ENCODE measurements at places on chromosomes 2 and 18.

DNA sequence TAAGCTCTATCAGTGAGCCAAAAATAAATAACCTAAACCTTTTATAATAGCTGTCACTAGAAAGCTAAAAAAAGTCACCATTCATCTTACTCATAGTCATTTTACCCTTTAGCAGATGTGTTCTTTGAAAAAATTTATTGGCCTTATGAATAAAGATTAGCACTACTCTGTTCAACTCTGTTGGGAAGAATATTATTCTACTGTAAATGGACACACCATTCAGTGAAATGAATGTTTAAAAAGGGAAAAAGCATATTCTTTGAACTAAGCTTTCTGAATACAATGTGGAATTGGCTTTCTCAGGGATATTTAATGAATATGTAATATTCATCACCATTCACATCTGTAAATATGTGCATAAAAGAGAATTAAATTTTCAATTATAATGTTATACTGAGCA, 422.0 kb downstream of the CBLN2 start:
- DNase-seq: no peak

DNA sequence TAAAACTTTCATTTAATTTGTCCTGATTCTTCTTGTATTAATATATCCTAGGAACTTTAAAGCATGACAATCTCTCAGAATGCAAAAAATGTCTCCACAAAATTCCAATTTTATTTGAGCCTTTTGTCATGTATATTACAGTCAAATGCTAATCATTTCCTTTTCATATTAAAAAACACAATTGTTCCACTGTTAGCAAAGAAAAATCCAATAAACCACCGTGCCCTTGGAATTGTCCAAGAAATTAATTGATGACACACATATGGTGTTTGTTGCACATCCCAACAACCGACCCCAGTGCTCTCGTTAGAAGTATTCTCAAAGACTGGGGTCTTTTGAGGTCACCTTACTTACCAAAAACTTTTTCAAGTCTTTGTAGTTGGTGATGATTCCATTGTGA, 28.1 kb downstream of the GFPT1 start:
- no peak for DNase-seq

GRCh38 chr2:33069894-33070651, 123.3 kb downstream of the LTBP1 start:
- no peak for DNase-seq

DNA sequence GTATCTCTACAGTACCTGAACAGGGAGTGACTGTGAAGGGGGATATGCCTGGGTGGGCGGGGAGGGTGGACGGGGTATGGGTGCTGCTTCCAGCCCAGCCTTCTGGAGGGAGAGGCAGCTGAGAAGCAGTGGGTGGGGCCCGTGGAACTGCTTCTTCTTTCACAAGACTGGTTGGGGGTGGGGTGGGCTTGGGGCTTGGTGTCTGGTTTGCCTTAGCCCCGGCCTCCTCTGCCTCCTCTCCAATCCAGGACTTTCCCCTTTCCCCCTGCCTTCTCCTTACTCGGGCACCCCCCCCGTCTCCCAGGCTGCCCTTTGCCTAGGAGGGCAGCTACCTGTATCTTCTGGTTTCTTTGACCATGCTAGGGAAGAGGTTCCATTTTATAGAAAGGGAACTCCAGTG, 233.4 kb downstream of the DYSF start:
- no peak for DNase-seq

DNA sequence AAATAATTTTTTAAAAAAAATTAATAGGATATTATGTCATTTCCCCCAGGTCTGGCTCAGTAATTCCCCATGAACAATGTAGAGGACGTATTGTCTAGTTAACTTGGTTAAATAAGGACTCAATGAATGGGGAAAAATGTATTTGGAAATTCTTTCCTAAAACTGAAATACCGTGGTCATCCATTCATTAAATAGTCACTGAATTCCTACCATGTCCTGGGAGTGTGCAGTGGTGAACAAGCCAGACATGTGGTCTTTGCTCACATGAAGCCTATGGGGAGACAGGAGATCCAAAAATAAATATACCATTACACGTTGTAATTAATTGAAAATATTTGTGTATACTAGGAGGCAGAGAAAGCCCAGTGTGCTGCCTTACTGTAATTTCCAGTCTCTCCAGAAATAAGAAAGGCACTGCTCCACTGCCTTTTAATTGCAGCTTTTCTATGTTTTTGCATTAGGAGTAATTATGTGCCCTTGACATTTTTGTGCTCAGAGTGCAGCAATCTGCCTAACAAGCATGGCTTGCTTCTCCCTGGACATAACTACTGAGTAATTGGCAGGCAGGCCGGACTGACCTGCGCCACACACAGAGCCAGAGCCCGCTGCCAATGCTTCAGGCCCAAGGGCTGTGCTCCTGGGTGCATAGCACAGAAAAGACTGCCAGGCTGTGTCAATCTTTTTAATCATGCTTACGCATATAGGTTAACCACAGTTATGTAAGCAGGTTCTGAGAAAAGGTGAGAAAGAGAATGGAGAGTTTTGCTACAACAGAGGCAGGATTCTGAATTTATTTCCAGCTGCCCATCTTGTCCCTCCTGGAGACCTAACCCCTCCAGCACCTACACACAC, 22.2 kb upstream of the TTC39C start:
- DNase-seq: no peak

DNA sequence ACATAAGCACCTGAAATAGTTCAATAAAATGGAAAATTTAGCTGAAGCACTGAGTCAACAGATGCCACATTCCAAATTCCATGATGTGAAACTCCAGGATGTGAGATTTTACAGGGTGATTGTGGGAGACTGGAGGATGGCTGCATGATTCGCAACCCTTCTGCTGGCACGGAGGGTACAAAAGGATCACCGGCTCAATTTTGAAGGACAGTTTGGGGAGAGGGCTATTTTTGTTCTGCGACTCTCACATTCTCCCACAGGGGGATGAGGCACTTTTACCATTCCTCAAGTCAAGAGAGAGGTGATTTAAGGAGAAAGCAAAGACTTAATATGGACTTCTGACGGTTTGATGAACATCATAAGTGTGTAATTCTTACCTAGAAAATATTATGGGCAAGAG, 138.1 kb upstream of the CWC22 start:
- DNase-seq: no peak

- no peak for DNase-seq
Observed at GRCh38 chr18:31248783-31249521, 69.0 kb upstream of the DSG1 start.

DNA sequence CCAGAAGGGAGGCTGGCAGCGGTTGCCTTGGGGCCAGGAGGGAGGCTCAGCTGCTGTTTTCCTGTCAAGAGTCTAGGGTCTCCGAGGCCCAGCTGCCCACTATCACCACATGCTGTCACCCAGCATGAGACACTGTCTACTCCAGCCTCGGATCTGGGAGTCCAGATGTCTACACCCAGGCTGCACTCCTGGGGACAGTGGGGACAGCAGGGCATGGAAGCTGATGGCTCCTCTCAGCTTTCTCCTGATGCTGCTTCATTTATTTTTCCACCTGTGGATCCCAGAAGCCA, 134.0 kb downstream of the PTGR3 start:
- DNase-seq: no peak

- no peak for DNase-seq
Observed at GRCh38 chr2:221337957-221338685, 234.0 kb downstream of the EPHA4 start.

DNA sequence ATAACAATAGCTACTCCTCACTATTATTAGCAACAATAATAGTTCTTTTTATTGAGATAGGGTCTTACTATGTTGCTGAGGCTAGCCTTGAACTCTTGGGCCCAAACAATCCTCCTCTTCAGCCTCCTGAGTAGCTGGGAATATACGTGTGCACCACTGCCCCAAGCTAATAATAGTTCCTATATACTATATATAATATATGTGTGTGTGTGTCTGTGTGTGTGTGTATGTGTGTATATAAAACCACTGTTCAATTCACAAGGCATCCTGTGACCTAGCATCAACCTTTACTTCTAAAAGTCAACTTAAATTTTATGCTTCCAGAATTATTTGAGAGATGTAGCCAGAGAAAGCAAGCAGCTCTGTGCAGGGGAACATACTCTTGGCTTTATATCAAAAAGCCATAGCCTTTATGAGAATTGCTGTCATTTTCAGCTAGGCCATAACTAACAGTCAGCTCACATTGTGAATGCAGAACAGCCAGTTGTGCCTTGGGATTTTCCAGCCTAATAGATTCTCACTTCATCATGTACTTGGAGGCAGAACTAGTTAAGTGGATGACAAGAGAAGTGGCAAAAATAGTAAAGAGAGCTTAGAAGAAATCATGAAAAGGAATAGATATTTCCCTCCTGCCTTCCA, 665.5 kb downstream of the NYAP2 start:
- no peak for DNase-seq
